ENCODE measurements at places on chromosomes 13 and 19.

DNA sequence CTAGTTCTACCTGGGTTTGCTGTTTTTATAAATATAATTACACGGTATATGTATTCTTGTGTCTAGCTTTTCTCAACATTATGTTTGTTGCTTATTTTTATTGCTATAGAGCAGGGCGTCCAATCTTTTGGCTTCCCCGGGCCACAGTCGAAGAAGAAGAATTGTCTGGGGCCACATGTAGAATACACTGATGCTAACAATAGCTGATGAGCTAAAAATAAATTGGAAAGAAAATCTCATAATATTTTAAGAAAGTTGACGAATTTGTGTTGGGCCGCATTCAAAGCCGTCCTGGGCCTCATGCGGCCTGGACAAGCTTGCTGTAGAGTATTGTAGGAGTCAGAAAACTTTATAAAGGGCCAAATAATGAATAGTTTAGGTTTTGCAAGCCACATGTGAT is 33.9 kb downstream of the GPR12 start:
- no peak for DNase-seq

DNA sequence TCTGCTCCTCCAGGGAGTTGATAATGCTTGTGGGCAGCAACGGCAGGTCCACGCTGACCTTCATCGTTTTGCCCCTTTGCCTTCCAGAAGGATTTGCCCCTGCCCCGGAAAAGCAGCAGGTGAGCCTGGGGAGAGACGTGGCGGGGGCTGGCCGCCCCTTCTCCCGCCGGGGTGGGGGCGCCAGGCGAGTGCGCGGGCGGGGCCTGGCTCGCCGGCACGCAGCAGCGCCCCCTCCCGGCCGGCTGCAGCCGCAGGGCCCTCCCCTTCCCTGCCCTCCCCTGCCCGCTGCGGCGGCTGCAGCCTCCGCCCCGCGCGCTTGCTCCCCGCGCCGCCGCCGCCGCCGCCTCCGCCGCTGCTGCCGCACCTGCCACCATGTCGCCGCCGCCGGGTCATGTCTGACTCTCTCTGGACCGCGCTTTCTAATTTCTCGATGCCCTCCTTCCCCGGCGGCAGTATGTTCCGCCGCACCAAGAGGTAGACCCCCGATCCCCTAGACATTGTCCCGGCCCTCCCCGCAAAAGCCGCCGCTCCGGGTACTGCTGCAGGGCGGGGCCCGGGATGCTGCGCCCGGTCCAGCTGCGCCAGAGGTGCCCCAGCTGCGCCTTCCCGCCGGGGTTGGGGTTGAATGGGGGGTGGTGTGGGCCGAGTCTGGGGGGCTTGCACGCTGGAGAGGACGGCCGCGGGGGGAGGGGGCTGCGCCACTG is at the start of gene MAST1:
MAST1 (plus strand) TSS at position 334 of the 704 bp plus-strand sequence; CDS start at position 392, 58 bp downstream.
- peak; percentile 89 for DNase-seq

DNA sequence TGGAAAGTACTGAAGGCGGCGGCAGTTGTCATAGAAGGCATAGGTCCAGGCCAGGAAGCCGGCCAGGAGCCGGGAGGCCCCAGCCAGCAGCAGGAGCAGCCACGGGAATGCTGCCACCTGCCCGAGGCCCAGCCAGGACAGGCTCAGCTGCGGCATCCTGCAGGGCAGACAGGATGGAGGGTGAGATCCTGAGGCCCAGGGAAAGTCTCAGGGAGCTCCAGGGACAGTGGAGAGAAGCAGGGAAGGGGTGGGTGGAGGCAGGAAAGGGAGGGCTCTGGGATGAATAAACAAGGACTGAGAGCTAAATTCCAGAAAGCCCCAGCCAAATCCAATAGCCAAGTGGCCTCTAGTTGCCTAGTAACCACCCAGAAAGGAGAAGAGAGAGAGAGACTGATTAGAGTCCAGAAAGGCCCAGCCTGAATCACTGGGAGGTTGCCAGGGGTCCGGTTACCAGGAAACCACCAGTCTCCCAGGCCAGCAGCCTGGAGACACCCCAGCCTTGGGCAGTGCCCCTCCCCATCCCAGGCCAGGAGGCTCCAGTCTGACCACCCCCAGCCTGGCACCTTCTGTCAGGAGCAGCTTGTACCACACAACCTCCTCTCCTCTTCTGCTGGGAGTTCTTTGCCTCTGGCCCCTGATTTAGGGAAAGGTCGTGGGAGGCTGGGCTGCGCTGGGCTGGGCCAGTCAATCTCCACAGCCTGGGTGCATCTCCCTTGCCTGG is 7.5 kb upstream of the OR10H5 start:
- peak; percentile 17 for DNase-seq

GRCh38 chr13:62360609-62361008 is 945.0 kb upstream of the PCDH20 start:
- DNase-seq: no peak

DNA sequence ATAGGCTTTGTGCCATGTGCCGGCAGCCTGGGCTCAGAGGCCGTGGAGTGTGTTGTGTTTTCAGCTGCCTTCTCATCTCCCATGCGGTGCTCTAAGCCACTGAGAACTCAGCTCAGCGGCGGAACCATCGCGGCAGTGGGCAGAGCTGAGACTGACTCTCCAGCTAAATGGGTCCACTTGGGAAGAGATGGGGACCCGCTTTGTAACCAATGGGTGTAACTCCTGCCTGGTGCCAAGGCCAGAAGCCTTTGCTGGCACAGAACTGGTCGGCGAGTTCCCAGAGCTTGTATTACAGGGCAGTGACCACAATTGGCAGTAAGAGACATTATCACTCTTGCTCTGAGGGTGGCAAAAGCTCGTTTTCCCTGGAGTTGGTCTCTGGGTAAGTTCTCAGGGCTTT is 183.0 kb downstream of the STK24 start:
- no peak for DNase-seq

GRCh38 chr13:107516517-107516916 is 698.8 kb downstream of the LIG4 start:
- no peak for DNase-seq

DNA sequence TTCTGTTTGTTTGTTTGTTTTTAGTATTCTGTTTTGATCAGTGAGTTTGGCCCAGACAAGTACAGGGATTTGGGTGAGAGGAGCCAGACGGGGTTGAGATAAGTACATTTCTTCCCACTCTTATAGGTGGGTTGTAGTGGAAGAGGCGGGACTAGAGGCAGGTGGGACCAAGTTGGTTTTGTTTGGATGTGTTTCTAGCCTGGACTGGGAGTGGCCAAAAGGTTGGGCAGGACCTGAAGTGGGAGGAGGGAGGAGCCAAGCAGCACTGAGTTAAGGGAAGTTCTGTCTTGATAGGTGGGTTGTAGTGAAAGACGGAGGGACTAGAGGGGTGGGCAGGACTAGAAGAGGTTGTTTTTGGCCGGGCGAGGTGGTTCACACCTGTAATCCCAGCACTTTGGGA is 9.0 kb downstream of the DNASE2 start:
- peak; percentile 20 for DNase-seq

- no peak for DNase-seq
Measured at GRCh38 chr13:99061411-99061810, 83.5 kb upstream of the DOCK9 start.

- no peak for DNase-seq
Measured at GRCh38 chr13:29140277-29140676, 320.1 kb downstream of the MTUS2 start.
